ENCODE measurements at places on chromosomes 7 and 10.

DNA sequence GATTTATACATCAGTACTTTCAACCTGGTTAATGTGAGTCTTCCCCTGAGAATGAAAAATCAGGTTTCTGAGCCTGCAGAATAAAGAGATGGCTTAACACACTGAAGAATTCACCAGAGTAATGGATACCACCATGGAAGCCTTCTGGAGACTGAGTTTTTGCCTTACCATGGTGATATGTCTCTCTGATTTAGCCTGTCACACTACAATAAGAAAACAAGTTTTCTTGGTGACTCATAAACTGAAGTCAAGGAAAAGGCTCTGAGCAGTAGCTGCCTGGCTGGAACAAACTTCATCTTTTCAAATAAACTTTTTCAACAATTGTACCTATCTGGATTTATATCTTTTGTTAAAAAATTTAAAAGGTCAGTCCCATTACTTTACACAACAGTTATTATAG lies 229.0 kb downstream of the PRPF18 start:
- DNase-seq, result no peak

DNA sequence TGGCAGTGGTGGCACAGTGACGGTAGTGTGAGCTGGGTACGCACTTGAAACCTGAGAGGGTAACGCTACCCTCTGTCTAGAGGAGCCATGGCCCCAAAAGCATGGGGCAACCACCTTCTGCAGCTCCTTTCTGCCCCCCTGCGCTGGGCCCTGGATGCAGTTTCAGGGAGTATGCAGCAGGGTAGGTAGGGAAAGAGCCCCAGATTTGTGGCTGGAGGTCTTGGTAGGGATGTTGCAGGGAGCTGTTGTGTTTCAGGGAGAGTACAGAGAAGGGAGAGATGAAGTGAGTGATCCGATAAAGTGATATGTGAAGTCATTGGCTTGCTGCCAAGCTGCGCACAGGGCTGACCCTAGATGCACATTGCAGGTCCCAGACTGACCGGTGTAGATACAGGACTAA lies 2.7 kb upstream of the PGAM2 start:
- no peak for DNase-seq

GRCh38 chr10:12465385-12466136 lies 116.2 kb downstream of the CAMK1D start:
- no peak for DNase-seq

DNA sequence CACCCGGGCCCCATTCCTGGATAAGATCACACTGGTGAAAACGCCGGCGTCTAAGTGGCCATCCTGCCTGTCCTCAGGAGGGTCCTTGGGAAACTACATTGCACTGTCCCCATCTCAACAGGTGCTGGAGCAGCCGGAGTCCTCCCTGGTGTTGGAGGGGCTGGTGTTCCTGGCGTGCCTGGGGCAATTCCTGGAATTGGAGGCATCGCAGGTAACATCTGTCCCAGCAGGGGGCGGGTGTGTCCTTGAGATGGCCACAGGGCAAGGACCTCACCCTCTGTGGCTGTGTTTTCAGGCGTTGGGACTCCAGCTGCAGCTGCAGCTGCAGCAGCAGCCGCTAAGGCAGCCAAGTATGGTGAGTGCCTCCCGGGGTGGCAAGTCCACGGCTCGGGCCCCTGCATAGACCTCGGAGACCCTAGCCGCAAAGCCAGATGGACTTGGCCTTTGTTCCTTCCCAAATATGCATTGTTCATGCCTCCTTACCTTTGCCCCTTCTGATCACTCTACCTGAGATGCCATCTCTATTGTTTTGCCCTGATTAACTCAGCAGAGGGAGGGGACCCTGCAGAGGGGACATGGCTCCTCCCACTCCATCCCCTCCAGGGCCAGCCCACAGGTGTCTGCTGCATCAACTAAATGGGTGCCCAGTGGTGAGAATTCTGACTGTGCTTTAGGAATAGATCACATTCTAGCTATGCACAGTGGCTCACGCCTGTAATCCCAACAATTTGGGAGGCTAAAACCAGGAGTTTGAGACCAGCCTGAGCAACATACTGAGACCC lies 23.8 kb downstream of the ELN start:
- no peak for DNase-seq

DNA sequence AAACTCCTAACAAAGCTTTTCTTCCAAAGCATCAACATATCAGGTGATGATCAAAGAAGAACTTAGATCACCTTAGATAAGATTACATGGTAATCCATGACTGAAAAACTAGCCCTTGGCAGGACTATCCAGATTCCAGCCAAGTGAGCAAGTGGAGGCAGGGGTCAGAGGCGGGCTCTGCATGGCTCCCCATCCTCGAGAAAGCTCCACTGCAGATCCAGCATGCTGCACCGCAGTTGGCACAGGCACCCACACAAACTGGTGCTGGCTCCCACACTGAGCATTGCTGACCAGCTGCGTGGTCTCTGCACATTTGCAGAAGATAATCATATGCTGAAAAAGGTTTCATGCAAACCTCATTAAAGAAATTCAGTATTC lies 10.1 kb downstream of the PSAP start:
- no peak for DNase-seq

DNA sequence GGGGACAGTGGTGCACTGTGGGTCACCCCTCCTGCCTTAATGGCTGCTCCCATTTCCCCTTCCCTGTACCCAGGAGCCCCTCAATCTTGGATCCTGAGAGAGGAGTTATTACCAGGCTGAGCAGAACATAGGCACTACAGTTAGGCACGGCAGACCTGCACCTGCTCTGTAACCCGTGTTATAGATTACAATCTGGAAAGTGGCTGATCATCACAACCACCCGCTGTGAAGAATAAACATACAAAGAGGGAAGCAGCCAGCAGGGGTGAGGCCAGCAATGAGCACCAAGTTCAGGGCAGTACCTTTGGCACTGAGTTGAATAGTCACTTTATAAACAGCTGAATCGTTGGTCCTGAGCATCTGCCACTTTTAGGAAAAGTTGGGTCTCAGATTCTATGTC lies 1.7 kb downstream of the CDHR1 start:
- no peak for DNase-seq

DNA sequence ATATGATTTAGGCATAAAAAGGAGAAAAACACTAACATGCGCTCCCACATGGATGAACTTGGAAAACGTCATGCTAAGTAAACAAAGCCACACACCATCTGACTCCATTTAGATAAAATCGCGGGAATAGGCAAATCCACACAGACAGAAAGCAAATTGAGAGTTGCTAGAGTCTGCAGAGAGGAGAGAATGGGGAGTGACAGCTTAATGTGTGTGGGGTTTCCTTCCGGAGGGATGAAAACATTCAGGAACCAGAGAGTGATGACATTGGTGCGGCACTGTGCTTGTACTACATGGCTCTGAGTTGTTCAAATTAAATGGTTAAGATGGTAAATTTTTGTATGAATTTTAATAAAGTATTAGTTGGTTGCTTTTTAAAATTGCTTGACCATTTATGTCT lies 482.9 kb upstream of the AKR1E2 start:
- DNase-seq, result no peak

- no peak for DNase-seq
These were observed 31.2 kb upstream of the IKZF1 start for GRCh38 chr7:50273301-50273700.

- DNase-seq, result no peak
These were observed 45.1 kb downstream of the ST8SIA6 start for GRCh38 chr10:17409170-17409733.

GRCh38 chr10:27108165-27108564 lies 7.9 kb upstream of the ANKRD26 start:
- no peak for DNase-seq
